ENCODE measurements at places on chromosomes 3 and 15.

DNA sequence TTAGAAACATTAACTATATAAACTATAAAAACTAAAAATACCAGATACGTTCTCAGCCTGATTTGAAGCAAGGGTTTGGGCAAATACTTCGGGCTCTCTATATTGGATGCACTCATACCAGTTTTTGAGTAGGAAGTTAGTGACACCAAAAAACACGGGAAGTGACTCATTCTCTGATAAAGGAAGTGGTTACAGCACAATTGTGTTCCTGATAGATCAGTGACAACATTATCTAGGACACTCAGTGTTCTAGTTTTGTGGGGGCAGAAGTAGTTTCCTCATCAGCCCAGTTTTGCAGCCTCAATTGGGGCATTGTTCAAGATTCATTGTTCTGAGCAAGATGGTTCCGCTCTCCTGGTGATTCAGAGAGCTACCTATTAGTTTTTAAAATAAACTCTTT is 469.6 kb upstream of the DPPA4 start:
- DNase-seq = peak; percentile 4

- DNase-seq = no peak
Observed at GRCh38 chr3:129207479-129207878, 23.8 kb upstream of the CNBP start.

DNA sequence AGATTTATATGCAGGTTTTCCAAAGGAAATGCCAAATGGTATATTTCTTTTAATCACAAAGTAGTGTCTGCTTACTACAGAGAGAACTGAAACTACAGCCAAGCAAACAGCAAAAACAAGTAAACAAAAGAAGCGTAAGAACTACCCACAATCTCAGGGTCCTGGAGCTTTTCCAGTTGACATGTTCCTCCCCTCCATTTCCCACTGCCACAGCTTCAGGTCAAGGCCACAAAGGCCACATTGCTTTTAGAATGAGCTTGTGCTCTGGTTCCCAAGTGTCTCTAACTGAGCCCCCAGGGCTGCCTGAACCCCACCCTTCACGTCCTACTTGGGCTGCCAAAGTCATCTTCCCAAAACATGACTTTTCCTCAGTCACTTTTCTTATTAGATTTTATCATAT is 24.1 kb downstream of the CTDSPL start:
- no peak for DNase-seq

DNA sequence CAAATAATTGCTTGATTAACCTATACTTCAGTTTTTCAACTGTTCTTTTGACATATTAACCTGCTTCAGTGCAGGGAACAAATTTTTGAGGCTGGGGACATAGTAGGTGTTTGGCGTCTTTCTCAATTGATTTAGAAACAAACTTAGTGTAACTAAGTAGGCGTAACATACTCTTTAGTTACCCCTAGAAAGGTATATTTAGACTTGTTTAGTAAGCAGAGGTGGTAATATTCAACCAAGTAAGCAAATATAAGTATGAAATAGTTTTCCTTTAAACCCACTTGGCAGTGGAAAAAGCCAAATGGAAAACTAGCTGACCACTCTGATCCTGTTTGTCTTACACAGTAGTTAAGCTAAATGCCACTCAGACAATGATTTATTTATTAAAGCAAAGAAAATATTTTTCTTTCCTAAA is 113.2 kb downstream of the MBNL1 start:
- no peak for DNase-seq

Data from stimulated activated CD4-positive, alpha-beta T cell treated with anti-CD3 and anti-CD28 coated beads, Interleukin-15, amount 100 ng/mL, for 1 hour (primary cell).